NCI-H2081 (cell line): ENCODE measurements at places on chromosomes 4 and X.

DNA sequence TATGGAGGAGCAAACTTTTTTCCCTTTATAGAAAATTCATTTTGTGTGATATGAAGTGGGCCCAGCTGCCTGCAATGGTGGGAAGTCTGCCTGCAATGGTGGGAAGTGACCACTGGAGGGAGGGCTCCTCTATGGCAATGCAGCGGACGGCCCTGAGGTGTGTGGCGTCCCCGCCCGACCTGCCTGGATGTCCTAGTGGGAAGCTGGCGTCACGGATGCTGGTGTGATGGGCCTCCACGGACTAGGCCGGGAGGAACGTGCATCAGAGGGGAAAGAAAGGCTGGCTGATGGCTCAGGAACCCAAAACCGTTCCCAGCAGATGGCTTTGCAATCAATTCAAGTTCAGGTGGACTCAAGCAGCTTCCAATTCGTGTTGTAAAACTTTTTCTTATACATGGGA is 177.9 kb downstream of the AFAP1 start:
- no peak for DNase-seq

DNA sequence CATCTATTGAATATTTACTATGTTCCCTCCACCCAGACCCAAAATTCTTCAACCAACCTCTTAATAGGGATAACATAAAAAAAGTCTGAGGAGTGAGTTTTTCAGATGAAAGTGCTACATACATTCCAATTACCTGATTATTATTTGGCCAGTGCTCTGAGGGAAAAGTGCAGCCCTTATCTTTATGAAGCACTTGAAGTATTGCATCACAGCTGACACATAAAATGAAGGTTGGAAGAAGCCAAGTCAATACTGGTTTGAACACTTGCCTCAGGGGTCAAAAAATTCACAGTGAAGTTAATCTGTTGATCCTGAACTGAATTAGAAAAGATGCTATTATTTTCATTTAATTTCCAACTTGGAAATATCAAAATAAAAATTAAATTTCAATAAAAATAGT is 498.9 kb downstream of the INPP4B start:
- DNase-seq, result no peak

DNA sequence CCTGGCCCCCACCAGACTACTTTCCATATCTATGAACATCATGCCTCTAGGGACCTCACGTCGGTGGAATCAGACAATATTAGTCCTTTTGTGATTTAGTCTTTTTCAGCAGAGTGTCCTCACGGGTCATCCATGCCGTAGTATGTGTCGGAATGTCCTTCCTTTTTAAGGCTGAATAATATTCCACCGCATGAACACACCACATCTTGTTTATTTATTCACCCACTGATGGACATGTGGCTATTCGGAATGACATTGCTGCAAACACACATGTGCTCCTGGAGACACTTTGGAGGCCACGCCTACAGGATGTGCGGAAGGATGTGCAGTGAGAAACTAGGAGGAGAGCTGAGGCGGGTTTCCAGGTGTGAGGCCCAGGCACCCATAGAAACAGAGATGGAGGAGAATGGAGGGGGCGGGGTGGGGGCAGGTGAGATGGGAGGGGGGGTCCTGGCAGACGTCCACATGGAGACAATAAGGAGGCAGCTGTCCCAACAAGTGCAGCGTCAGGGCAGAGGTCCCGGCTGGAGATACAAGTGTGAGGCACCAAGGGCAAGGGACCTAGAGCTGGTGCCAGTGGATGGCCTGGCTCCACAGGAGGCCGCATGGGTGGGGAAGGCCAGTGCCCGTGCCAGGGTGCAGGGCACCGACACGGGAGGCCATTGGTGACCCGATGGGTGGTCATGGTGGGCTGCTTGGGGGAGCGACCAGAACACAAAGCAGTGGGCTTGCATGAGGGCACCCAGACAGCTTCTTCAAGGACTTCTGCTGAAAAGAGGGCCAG is 20.7 kb downstream of the ZFYVE28 start:
- no peak for DNase-seq

GRCh38 chr4:166315721-166316467 is 442.9 kb downstream of the TLL1 start:
- DNase-seq, result no peak

- DNase-seq, result no peak
Measured at GRCh38 chrX:65750674-65751469, 83.4 kb downstream of the MSN start.
